ENCODE measurements at places on chromosomes 1 and 21.
A peak's percentile ranks its signal among the peaks of the same experiment; 100 is the strongest.

GRCh38 chr1:22609291-22609690 is 27.1 kb upstream of the C1QA start:
- no peak for DNase-seq

GRCh38 chr1:104231676-104232075 is 482.0 kb downstream of the AMY1C start:
- DNase-seq, result no peak

DNA sequence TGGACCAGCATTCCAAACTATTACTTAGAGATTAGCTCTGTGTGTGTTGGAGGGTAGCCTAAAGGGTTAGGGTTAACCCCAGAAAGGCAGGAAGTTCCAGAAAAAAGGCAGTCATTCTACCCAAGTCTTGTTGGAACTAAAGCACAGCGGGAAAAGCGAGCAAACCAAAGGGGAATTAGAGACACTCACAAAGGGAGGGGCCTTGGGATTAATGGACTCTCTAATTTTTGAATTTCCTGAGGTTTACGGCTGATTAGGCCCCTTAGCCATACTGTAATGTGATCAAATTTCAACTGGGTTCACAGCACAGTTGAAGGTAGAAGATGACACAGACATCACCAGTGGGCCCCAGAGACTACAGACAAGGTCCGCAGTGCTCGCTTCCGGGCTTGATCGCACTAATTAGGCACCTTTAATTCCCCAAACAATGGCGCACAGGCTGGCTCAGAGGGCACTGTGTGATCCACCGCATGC is 28.3 kb downstream of the CAPZB start:
- DNase-seq, result no peak

GRCh38 chr1:207336559-207337467 is 15.3 kb downstream of the CD55 start:
- DNase-seq, result no peak

DNA sequence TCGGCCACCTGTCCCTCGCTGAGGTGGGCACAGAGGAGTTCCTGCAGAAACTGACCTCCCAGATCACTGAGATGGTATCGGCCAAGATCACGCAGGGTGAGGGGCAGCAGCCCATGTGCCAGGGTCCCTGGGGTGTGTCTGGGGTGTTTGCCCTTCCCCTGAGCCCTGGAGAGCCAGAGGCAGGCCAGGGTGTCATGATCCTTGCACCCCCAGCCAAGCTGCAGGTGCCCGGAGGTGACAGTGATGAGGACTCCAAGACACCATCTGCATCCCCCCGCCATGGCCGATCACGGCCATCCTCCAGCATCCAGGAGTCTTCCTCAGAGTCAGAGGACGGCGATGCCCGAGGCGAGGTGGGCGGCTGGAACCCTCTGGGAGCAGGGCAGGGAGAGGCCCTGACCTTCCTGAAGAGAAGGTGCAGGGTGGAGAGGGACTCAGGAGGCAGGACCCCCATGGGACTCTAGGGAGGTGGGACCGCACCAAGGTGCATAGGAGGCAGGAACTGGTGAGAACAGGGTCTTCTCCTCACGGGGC is 69.5 kb downstream of the TRIM11 start:
- no peak for DNase-seq

DNA sequence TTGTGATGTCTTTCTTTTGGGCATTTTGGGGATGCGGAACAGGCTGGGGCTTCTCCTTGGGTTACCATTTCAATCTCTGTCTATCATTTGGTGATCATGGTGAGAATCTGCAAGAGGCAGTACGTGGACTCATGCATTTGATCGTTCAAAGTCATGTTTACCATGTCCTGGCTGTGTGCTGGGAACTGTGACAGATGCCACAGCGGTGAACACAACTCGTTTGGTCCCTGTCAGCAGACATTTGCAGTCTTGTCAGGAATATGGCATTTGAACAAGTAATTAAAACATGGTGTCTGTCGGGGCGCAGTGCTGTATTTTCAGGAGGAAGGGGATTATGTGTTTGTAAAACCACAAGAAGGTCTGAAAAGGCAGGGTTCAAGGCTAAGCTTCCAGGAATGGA is 103.3 kb upstream of the IGSF21 start:
- DNase-seq, result no peak

- DNase-seq, result no peak
Observed at GRCh38 chr1:29156543-29157268, 25.0 kb downstream of the SRSF4 start.

DNA sequence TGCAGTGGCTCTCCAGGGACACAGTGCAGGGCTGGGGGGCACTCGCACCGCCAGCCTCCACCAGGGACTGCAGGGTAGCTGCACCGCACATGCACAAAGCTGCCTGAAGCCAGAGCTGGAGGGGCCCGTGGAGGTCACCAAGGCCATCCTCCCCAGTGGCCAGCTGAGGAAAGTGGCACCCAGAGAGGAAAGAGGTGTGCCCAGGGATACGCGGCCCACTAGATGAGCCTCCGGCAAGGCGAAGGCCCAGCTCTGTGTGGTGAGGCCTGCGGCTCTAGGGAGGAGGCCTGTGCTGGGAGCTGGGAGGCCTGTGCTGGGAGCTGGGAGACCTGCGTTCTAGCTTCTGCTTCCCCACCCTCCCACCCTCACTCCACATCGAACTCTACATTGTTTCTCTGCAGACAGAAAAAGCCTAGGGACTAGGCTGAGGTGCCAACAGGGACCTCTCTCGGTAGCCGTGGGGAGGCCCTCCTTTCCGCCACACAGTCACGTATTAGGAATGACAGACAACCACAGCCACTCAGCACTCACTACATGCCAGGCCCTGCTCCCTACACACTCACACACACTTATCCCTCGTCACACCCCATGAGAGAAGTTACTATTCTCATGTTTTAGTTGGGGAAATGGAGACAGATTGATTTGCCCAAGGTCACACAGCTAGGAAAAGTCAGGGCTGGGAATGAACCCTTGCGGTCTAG is 921 bp upstream of the ASCL5 start:
- no peak for DNase-seq

- peak; percentile 76 for DNase-seq
Observed at GRCh38 chr1:36369061-36369861, 16.5 kb downstream of the STK40 start.

DNA sequence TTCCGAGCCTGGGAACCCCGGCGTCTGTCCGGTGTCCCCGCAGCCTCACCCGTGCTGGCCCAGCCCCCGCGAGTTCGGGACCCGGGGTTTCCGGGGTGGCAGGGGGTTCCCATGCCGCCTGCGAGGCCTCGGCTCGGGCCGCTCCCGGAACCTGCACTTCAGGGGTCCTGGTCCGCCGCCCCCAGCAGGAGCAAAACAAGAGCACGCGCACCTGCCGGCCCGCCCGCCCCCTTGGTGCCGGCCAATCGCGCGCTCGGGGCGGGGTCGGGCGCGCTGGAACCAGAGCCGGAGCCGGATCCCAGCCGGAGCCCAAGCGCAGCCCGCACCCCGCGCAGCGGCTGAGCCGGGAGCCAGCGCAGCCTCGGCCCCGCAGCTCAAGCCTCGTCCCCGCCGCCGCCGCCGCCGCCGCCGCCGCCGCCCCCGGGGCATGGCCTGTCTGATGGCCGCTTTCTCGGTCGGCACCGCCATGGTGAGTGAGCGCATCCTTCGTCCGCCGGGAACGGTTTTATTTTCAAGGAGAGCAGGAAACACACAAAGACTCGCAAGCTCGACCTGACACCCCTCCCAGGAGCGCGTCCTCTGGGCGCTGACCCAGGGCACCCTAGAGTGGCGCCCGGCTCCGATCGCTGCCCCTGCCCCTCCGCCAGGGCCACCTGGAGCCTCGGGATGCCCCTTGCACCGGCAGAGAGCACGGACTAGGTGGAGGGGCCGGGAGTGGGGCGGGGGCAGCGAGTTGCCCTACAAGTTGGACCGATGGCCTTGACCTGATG is at the start of gene ABCG1:
Gene ABCG1 (plus strand): TSS at position 305 of the 770 bp plus-strand sequence. CDS start 123 bp downstream, at position 428.
- DNase-seq, result peak; percentile 48

GRCh38 chr1:152497273-152497672 is 13.3 kb upstream of the LCE5A start:
- DNase-seq, result no peak

DNA sequence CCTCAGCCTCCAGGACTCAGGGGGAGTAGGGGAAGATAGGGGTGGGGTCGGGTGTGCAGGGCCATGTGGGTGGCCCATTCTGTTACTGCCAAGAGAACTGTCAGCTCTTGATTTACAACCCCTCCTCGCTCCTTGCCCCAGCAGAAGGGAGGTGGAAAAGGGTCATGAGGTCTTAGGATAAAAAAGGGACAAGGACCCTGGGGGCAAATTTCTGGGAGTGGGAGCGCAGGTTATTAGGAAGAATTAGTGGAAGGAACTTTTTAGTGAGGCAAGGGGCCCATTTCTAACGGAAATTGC is 812 bp downstream of the FAM110D start:
- no peak for DNase-seq

GRCh38 chr1:29330856-29331255 is 94.5 kb downstream of the PTPRU start:
- no peak for DNase-seq

DNA sequence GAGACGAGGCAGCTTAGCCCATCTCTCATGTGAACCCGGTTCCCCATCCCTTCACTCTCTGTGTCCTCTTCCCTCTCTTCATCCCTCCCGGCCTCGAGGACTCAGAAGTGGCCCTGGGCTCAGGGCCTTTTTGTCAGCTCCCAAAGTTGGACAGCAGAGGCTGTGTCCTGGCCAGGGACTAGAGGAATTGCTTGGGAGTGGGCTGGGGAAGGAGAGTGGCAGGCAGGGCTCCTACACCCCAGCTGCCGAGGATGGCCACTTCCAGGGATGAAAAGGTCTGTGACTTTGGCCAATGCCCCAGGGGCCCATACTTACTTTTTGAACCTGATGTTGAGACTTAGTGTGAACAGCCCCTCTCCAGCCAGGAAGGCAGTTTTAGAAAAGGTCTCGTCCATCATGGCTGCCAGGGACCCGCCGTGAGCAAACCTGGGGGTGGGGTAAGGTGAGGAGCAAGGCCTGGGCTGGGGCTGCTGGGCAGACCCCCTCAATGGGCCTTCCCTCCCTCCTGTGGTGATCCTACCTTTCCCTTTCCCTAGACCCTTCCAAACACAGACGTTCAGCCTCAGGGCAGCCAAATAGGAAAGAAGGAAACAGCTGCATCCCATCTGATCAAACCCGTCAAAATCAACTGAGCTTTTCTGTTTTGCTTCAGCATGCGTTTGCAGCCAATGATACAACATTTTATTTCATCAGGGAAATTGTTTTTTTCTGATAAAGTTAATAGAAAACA is 5.5 kb downstream of the THEM5 start:
- DNase-seq, result no peak

GRCh38 chr1:179121159-179121938 is 39.5 kb downstream of the TOR3A start:
- no peak for DNase-seq

GRCh38 chr1:11787251-11787803 is 18.4 kb downstream of the MTHFR start:
- no peak for DNase-seq

DNA sequence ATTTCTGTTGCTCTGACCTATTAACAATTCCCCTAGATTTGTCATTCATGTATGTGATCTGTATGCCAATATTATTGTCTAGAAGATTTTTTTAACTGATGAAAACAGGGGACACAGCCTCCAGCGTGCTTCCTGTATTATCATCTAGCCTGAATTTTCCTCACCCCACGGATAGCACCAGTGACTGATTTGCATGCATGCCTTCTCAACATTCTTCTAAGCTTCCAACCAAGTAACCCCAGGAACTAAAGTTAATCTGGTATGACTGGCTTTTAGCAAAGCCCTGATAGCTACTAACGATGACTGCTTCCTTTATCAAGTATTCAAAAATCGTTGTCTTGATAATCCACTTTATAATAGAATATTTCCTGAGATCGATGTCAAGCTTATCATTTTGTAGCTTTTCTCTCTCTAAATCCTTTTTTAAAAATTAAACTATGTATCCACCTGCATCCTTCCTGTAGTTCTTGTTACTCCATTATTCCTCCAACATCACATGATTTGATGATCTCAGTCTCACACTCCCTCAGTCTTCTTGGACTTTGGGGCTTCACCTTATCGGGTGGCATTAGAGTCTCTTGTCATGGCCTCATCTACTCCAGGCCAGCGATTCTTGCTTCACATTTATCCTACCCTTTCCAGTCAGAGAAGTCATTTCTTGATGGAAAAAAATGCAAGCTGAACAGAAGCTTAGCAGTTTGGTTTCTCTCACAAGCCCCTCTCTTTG is 19.0 kb downstream of the BCAR3 start:
- DNase-seq, result no peak

DNA sequence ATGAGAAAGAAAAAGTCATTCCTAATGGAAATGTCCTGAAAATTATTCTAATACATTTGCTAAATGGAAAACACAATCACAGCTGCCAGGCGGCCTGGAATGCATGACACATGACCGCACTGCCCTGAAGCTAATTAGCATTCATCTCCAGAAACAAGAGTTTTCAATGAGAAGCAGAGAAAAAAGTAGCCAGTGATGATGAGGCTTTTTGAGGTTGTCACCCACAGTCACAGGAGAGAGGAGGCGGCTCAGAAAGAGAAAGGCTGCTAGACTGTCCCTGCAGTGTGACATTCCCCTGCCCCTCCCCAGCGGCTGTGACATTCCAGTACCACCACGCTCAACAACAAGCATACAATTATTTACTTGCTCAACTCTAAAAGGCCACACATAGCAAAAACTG is 122.9 kb upstream of the KRTAP19-8 start:
- no peak for DNase-seq

GRCh38 chr1:2187619-2188018 is 7.0 kb downstream of the FAAP20 start:
- no peak for DNase-seq

- DNase-seq, result no peak
Observed at GRCh38 chr1:28735961-28736449, 735 bp upstream of the YTHDF2 start.

DNA sequence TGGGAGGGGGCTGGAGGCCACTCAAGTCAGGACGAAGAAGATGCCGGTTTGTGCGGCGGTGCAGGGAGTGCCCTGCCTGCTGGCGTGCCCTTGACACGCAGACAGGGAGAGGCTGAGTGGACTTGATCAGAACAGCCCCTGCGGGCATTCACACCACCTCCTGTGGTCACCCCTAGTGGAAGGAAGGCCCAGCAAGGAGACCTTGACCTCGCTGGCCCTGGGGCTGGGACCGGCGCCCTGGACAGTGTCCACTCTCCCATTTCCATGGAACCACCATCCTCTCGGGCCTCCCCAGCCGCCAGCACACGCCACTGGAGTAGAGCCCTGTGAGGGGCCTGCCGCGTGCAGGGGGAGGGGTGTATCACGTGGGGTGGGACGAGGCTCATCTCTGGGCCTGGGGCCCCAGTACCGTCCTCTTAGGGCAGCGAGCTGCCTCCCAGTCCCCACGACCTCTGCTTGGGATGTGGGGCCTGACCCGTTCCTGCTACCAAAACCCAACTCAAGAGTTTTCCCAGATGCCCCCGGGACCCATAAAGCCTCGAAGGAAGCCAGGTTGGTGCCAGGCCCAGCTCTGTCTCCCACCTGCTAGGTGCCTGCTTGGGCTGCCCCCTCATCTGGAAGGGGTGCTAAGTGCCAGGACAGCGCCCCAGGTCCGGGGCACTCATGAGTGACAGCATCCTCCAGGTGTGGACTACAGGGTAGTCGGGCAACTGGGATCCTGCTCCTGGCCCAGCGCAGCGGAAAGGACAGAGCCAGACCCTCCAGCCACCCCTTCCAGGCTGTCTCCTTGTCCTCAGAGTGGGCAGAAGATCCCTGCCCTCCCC is 62.8 kb downstream of the SLX9 start:
- no peak for DNase-seq
